Upper lobe of left lung (tissue), 6 donors: ENCODE measurements at places on chromosomes 4 and X. TPM values are rescaled to one million over a fixed set of nuclear protein-coding genes. Genes with fewer than 3 reads are reported as not detected.

DNA sequence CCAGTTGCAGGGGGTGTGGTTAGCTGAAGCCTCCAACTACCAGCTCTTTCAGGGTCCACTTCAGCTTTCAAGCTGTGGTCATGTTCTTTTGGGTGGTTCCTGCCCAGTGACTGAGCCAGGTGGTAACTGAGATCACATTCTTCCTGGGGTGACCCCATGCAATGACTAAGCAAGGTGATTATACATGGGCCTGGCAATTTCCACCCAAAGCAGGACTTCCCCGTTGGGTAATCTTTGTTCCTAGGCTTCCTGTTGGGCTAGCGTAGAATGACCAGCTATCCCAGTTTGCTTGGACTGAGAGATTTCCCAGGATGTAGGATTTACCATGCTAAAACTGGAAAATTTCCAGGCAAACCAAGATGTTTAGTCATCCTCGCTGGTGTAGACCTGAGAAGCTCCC is 18.4 kb upstream of the MAGEB17 start:
- no peak for DNase-seq

DNA sequence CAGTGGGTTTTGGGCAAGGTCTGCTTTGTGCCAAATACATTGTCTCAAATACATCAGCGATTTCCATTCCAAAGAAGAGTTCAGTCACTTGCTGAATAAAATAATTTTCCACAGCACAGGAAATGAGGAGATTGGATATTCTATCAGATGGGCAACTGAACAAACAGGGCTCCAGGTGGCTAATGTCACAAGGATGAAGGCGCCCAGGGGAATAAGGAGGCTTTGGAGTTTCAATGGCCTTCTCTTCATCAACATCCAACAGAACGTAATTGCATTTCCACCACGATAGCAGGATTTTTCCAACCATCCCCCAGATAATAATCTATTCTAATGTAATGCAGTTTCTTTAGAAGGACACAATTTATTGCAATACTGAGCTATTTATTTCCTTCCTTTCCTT is 104.7 kb upstream of the KLHL13 start:
- no peak for DNase-seq

GRCh38 chrX:50093625-50094024 is 107.2 kb downstream of the AKAP4 start:
- no peak for DNase-seq

GRCh38 chr4:153028535-153028934 is 92.4 kb downstream of the FHDC1 start:
- no peak for DNase-seq

DNA sequence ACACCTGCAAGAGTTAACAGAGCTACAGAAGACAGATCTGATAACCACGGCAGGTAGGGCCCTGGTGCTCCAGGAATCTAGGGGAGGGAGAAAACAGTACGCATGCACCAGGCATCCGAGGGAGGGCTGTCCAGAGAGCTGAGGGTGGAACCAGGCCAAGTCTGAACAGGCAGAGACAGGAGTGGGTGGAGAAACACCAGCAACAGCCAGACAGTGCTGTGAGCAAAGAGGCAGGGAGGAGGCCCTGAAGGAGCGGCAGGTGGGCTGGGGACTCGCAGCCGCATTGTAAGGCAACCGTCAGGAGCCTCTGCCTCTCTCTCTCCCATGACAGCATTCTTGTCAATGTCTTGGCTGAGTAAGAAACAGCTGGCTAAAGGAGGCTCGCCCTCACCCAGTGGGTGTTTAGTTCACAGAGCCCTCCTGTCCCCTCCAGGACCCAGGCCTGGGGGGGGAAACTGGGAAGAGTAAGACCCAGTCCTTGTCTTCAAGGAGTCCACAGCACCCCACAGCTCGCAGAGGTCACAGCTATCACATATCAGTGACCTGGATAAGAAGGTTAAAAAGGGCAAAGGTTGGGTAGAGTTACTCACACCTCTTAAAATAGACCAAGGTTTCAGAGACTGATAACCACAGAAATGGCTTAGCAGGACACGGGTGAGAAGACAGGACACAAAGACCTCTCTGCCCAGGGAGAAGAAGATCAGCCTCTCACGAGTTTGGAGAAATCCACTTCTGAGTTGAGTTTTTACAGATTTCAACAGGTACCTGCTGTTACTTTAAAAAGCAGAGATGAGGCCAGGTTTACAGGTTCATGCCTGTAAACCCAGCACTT is 10.5 kb downstream of the ACSL1 start:
- DNase-seq: no peak

G6PD gene
- 112 TPM for total RNA-seq

MBNL3 gene
- total RNA-seq: 4.1 TPM

DNA sequence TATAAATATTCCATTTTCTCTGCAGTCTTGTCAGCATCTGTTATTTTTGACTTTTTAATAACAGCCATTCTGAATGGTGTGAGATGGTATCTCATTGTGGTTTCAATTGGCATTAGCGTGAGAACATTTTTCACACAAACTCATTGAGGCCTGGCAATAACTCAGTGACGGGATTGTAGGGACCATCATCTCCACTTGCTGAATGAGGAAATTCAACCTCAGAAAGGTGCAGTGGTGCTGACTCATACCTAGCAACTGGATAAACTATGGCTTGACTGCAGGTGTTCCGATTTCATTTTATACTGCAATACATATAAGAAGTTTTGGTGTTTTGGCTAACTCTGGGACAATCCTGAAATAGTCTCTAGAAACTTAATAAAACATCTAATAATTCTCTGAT is 88.3 kb upstream of the DDIT4L start:
- no peak for DNase-seq

DNA sequence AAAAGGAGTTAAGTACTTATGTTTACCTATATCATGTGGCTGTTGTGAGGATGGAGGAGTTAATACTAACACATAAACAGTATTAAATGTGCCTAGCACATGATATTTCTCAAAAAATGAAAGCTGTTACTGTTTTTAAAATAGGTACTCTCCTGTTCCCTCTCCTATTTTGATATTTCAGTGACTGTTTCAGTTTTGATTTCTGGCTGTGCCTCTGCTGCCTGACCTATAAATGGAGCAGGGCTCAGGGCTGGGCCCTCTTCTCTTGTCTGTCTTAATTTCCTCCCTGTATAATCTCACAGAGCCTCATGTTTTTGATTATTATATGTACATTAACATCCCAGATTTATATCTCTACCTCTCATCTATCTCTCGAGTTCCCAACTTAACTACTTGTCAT is 93.3 kb downstream of the UGT8 start:
- no peak for DNase-seq

SPANXN3 gene
- total RNA-seq: not detected

GRCh38 chr4:160370046-160370445 is 1267.2 kb downstream of the RAPGEF2 start:
- no peak for DNase-seq
